ENCODE measurements at places on chromosomes 5 and 9.

- DNase-seq = no peak
Measured at GRCh38 chr5:166566725-166567124, 1724.7 kb upstream of the WWC1 start.

DNA sequence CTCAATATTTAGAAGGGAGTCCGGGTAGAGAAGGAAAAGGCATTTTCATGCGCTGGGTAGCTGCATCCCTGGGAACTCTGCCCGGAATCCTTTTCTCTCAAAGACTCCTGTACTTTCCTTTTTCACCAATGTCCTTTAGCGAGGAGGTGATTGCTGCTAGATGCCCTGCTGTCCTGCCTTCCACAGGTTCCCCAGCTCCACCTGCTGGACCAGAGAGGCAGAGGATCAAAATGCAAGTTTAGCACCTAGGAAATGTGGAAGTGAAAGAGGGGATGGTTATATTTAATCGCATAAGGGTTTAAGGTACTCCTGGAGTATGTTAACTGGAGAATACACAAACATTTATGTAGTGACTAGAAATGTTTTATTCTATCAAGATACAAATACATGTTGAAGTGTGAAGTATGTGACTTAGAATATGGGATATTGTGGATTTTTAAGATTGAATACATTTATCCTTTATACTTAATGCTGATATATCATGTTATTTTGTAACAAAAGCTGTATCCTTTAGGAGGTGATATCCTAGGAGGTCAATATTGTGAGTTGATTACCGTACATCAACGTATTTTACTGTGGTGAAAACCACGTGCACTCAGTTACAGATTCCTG lies 145.7 kb downstream of the ARHGAP26 start:
- peak; percentile 55 for DNase-seq

DNA sequence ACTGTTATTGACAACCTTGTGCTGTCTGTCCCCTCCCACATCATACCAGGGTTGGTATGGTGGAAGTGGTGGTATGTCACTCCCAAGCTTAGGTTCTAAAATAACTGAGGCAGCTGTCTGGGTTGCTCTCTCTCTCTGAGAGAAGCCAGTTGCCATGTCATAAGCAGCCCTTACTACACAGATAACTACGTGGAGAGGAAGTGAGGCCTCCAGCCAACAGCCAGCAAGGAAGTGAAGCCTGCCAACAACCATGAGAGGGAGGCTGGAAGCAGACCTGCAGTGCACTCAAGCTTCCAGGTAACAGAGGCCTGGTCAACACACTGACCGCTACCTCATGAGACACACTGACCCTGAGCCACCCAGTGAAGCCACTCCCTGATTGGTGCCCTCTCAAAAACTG lies 18.6 kb downstream of the CTNNAL1 start:
- no peak for DNase-seq

DNA sequence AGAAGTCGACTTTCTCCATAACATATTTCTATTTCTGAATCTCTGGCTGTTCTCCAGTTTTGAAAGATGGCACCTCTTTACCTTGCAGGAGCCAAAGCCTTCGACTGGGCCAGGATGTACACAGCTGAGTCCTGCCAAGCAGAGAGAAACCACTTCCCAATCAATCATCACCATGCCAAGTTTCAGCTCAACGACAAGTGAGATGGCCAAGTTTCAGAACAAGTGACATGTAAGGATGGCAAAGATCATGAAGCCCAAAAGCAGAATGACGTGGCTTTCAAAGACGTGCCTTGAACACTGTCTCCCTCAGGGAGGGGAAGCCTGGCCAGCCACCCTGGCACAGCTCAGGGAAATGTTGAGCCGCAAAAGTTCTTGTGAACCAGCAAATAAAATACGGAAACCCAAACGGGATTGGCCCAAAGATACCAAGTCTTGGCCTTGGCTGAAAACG lies 17.7 kb downstream of the STK10 start:
- DNase-seq = no peak

DNA sequence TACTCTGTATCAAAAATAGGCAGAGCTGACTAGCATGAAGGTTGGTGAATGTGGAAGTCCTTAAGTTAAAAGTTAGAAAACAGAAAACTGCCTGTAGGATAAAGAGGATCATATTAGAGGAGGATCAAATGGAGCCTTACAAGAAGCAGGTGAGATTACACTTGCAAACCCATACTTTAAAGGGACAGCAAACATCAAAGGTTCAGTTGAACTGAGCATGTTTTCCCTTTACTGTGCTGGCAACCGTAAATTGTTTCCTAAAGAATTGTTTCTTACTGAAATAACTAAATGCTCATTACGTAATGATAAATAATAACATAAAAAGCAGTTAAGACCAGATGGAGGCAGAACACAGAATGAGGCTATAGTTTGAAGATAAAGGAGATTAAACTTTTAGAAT lies 465.3 kb upstream of the FTMT start:
- DNase-seq = no peak

GRCh38 chr9:125887172-125887571 lies 140.0 kb downstream of the PBX3 start:
- DNase-seq = no peak

GRCh38 chr5:147327421-147327820 lies 92.6 kb downstream of the STK32A start:
- DNase-seq = no peak

DNA sequence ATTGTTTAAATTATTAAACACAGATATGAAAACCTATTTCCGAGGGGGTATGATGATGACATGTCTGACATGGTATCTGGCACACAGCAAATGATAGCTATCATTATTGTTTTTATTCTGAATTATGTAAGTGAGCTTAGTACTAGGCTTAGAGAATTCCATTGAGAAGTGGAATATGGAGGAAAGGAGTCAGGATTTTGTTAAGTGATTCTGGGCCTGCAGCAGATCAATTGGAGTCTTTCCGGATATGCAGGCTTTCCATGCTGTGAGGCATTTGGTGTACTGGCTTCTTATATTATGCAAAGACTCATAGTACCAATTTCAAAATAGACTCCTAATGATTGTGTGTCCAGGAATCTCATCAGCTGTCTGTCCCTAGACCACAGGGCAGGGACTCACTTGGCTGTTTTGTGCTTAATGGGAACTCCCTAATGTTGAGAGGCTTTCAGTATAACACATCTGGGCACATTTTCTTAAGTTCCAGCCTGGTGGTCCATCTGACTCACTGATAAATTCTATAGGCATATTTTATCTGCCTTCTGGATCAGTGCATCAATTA lies 180.0 kb upstream of the KLF9 start:
- peak; percentile 28 for DNase-seq

- no peak for DNase-seq
Measured at GRCh38 chr9:113521693-113522255, 58.2 kb downstream of the RGS3 start.

- no peak for DNase-seq
Measured at GRCh38 chr5:90301248-90301647, 108.3 kb downstream of the CETN3 start.

DNA sequence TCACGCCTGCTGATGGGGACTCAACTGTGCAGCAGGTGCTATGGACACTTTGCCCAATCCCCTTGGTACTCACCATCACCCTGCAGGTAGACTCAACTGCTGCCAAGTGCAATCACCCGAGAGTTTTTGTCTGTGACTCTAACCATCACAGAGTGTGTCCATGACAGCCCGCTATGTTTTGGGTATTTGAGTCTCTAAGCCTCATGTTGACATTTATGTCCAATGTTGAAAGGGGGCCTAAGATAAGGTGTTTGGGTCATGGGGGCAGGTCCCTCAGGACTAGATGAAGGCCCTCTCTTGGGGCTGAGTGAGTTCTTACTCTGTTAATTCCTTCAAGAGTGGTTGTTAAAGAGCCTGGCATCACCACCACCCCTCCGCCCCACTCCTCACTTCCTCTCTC lies 44.1 kb upstream of the GABRP start:
- DNase-seq = no peak

DNA sequence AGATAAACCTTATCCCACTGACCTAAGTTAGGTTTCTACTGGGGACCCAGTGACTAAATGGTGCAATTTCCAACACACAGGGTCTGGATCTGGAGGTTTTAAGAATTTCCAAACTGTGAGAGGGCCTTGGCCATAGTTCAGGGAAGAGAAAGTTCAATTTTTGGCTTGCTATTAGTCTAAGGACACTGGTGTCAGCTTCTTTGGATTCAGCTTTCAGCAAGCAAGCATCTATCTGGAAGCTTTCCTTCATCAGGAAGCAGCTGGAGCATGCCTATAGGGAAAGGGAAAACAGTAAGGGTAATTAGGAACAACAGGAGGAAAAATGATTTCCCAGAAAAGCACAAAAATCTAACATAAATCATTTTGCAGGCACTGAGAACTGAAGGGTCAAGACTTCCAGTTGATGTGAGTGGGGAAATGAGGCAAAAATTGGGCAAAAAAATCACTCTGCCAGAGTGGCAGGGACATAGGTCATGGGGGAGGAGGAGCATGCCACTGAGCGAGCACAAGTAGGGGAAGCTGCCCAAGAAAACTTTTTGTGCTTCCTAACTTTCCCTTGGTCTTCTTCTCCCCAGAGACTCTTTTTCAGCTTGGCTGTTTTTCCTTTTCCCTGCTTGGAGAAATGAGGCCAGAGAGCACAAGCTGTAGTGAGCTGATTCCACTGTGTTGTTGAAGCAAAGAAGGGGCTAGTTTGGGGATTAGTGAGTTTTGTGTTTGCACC lies 299.6 kb downstream of the FGF10 start:
- no peak for DNase-seq

DNA sequence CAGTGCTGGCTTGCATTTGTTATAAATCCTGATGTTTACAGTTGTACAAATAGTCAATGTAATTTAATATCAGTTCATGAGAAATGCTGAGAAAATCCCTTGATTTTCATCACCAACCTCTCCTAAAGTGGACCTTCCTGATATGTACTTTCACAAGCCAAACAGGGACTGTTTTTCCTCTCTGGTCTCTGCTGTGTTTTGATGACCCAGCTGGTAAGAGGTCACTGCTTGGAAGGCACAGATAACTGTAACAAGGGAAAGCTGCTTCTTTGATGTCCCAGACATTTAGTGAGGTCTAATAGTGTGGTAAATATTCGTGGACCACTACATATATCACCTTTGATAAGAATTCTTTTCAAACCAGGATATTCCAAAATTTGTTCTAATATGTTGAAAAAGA lies 68.7 kb upstream of the HAPLN1 start:
- DNase-seq = no peak

DNA sequence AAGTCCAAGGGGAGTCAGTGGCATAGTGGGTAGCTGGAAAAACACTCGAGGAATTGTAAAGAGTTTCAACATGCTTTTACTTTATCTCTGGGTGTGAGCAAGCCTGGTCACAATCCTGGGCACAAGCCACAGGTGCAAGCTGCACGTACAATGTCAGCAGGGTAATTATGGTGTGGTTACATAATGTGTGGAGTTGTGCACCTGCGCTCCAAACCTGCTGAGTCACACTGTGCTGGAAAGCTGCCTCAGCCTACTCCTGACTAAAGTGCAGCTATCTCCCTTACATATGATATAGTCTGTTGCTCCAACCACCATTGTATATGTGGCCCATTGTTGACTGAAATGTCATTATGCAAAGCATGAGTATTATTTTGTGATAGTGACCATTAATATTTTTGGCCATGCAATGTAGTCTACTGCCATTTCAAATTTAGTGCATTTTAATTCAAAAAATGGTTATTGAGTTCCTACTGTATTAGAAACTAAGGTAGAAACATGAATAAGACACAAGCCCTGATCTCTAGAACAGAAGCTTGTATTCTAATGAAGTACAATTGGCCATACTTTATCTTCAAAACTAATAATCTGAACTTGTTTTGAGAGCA lies 160.9 kb upstream of the SLC30A5 start:
- DNase-seq = peak; percentile 17

GRCh38 chr5:92144824-92145223 lies 761.7 kb upstream of the ARRDC3 start:
- no peak for DNase-seq

- DNase-seq = no peak
Measured at GRCh38 chr9:29866556-29866955, 2293.3 kb upstream of the C9orf72 start.

DNA sequence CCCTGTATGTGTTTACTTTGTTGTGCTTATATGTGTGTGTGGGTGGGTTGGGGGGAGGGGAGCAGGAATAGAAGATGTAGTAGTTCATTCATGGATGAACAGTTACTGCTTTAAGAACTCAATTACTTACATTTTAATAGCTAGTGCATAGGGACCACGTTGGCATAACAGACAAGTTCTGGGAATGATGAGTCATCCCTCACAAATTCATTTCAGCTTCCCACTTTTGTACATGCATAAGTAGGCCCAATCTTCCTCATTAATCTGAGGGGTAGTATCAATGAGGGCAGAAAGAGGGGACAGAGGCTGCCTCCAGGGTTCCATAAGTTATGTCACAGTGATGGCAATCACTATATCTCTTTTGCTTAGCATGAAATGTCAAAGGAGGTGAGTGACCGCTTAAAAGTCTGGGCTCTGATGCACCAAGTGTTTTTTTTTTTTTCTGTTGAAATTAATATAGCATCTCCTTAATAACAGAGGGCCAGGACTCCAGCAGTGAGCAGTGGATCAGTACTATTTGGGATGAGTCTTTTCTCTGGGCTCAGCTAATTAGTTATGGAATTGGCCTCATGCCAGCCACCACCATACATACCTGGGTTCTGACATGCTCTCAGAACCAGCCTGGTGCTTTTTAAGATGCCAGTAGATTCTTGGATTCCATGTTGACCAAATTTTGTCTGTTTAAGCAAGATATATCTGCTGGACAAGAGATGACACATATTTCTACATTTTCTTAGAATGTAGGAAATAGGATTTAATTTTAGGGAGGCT lies 37.1 kb downstream of the PRDM6 start:
- DNase-seq = peak; percentile 14

GRCh38 chr5:133582971-133583370 lies 29.4 kb downstream of the FSTL4 start:
- no peak for DNase-seq

DNA sequence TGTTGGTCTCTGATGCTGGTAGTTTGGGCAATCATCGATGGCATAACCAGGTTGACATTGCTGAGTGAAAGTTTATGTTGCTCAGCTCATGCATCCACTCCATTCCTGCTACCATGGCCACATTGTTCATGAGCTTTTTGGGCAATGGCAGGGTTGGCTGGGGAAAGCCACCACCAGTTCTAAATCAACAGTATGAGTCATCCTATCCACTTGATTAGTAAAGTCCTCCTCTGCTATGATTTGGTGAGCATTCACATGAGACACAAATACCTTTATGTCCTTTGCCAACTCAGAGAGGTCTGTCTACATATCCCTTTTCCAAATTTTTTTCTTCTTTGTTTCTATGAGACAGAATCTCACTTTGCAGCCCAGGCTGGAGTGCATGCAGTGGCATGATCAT lies 129.7 kb upstream of the FBN2 start:
- DNase-seq = no peak
